ENCODE measurements at places on chromosomes 2 and 18.

- no peak for DNase-seq
These were observed 82.2 kb downstream of the ICOS start for GRCh38 chr2:204018717-204019116.

DNA sequence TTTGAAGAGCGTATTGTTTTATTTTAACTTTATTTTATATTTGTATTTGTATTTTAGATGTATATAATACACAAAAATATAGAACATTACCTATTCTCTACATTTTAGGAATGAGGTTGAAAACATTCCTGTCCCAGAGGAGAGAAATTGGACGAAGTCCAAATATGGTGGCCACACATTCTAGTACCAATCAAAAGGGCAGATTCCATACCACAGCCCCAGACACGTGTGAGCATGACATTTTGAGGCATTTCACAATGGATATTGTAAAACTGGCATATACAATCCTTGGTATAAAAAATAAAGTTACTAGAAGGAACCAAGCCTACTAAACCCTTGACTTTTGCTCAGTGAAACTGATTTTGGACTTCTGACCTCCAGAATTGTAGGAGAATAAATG lies 50.6 kb downstream of the C2orf76 start:
- DNase-seq = no peak

GRCh38 chr2:43408407-43409160 lies 182.2 kb upstream of the ZFP36L2 start:
- DNase-seq = no peak

GRCh38 chr2:149488706-149489440 lies 98.7 kb downstream of the MMADHC start:
- no peak for DNase-seq

GRCh38 chr2:182553483-182553882 lies 126.6 kb upstream of the PDE1A start:
- no peak for DNase-seq

DNA sequence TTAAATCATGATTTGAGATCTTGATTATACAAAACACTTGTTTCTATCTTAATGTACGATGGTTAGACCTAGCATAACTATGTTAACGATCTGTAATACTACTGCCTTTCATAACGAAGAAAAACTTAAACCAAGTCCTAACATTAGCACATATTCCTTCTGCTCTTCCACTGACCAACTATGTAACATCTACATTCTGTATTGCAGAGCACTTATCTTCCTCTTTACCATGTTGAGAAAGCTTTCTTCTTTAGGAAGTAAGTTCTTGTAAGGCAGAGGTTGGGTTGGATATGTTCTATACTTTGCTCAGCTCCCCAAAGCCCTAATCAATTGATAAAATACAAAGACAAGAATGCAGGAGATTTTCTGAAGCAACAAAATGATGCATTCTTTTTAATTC lies 7.9 kb upstream of the ZNF407 start:
- DNase-seq = no peak

- DNase-seq = no peak
These were observed 170.9 kb upstream of the SIX2 start for GRCh38 chr2:45180033-45180746.

DNA sequence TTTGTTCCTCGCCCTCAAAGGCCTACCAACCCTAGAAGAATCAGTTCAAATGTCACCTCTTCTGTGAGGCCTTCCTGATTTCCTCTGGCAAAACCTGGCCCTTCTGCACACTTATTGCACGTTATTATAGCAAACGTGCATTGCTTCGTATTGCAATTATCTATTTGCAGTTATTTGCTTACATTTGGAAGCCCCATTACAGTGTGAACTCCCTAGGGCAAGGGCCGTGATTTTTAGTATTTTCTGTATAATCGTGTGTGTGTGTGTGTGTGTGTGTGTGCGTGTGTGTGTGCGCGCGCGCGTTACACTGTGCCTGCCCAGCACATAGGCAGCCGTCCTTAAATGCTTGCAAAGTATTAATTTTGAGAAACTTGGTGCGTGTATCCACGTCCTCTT lies 460 bp upstream of the SEMA4F start:
- DNase-seq = no peak

DNA sequence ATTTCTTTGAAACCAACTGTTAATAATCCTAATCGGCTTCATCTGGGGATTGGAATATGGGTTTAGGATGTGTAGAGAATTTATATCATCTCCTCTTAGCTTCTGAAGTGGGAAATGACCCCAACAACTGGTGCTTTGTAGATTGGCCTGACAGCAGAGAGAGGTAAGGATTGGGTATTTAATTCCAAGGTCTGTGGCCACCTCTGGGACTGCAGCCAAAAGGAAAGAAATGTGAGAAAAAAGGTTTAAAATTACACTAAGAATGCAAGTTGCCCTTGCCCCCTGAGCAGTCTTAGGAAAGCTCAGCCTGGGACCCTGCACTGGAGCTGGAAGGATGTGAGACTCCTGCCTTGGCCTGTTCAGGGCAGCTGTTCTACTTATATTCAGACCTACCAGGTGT lies 157.1 kb downstream of the FTCDNL1 start:
- DNase-seq = no peak

DNA sequence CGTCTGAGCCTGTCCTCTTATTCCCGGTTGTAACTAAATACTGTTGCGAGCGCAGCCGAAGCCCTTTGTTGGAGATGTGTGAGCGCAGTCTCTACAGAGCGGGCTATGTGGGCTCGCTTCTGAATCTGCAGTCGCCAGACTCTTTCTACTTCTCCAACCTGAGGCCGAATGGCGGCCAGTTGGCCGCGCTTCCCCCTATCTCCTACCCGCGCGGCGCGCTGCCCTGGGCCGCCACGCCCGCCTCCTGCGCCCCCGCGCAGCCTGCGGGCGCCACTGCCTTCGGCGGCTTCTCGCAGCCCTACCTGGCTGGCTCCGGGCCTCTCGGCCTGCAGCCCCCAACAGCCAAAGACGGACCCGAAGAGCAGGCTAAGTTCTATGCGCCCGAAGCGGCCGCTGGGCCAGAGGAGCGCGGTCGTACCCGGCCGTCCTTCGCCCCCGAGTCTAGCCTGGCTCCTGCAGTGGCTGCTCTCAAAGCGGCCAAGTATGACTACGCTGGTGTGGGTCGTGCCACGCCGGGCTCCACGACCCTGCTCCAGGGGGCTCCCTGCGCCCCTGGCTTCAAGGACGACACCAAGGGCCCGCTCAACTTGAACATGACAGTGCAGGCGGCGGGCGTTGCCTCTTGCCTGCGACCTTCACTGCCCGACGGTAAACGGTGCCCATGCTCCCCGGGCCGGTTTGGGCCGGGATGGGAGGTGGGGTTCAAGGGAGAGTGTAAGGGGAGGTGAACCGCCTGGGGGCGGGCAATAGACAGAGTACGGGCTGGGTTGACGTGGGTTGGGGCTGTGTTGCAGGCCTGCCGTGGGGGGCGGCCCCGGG lies at the start of gene HOXD12:
TSS of gene HOXD12 (plus strand) at position 68 of the 819 bp plus-strand sequence. CDS start at position 75, 7 bp downstream.
- no peak for DNase-seq

- no peak for DNase-seq
These were observed 170.5 kb downstream of the FMNL2 start for GRCh38 chr2:152505495-152505906.

GRCh38 chr2:151498178-151498577 lies 88.5 kb downstream of the RIF1 start:
- no peak for DNase-seq

DNA sequence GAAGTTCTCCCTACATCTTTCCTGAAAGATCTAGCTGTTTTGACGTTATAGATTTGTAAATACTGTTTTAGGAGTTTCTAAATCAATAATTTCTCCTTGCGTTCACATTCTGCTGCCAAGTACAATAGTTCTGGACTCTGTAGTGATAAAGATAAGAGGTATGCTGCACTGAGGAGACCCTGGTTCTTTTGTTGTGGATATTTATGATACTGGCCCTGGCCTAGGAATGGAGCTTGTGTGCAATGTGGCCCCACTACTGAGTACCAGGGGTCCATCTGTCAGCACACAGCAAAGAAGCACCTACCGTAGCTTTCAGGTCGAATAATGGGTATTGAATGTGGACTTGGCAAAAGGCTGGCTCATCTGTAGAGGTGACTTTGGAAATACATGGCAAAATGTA lies 85.0 kb downstream of the MAP3K20 start:
- DNase-seq = no peak

GRCh38 chr2:66228128-66228547 lies 206.8 kb upstream of the MEIS1 start:
- DNase-seq = no peak

- no peak for DNase-seq
These were observed 23.7 kb downstream of the ATOH8 start for GRCh38 chr2:85777441-85777861.

GRCh38 chr2:5164776-5165525 lies 527.2 kb upstream of the SOX11 start:
- DNase-seq = no peak

DNA sequence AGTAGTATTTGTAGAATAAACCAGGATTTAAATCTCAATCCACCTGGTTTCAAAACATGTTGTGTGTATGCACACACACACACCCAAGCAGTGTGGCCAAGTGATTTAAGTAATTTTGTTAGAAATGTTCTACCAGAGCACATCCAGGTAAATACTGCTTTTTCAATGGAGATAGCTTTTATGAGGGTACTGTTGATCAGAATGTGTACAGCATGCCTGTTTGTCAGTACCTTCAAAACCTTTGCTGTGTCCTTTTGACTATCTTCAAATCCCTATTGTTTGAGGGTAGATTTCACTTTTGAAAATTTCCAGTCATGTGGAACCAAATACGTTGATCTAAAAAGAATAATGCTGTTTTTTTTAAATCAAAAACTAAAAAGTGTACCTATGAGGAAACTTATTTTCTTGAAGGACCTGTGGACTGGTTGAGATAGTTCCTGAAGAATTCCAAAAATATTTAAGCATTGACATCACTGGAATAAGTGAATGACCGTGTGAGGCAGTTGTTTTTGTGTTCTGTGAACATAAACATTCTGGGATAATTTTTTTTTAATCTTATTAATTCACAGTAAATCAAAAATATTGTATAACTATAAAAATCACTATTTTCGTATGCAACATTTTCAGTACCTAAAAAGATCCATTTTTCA lies 70.9 kb downstream of the PTRHD1 start:
- no peak for DNase-seq

GRCh38 chr18:74791501-74792194 lies 194.0 kb downstream of the ZNF407 start:
- DNase-seq = no peak

- no peak for DNase-seq
These were observed 59.0 kb downstream of the SPRED2 start for GRCh38 chr2:65373365-65373918.

DNA sequence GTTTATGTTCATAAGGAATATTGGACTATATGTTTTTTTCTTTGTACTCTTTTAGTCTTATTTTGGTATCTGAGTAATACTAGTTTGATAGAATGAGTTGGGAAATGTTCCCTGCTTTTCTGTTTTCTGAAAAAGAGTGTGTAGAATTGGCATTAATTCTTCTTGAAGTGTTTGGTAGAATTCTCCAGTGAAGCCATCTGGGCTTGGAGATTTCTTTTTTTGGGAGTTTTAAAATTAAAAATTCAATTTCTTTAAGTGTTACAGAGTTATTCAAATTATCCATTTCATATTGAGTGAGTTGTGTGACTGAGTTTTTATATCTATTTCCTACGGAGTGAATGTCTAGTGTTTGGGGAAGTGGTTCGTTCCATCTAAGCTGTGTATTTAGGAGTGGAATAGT lies 80.6 kb upstream of the HS6ST1 start:
- DNase-seq = no peak

DNA sequence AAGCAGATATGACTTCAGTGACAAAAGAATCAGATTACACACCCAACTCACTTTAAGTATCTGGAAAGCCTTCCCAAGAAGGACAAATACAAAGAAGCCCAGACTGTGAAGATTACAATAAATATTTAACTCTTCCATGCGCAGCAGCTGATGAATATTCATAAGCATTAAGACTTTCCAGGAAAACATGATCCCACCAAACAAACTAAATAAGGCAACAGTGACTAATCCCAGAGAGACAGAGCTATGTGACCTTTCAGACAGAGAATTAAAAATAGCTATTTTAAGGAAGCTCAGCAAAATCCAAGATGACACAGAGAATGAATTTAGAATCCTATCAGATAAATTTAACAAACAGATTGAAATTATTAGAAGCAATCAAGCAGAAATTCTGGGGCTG lies 108.2 kb upstream of the UBE2E3 start:
- DNase-seq = no peak

DNA sequence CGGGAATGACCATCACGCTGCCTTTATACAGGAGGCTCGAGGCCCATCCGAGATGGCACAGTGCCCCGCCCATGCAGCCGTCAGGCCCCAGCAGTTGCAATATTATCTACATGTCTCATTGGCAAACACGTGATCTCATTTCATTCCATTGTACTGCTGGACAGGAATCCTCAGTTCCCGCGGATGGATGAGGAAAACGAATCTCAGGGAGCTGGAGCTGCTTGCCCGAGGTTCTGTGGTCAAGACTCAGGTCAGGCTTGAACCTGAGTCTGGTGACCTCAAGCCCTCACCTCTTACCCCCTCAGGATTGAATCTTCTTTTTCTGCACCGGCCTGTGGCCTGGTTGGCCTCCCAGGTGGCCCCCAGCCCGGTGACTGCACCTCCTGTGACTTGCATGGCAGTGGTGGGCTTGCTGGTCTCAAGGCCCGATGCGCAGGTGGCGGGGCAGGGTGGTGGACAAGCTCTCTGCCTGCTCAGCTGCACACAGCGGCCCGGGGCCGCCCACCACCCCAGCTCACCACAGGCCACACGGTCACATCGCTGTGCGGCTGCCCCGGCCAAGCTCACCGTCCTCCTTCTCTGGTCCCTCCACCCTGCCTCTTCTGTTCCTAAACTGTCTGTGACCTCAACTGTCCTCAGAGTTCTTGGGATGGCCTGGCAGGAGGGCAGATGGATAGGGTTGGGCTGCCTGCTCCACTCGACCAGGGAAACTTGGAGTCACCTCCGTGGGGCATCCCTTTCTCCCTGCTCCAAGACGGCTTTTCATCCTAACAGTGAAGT lies 52.0 kb upstream of the HS6ST1 start:
- DNase-seq = no peak

GRCh38 chr2:106816974-106817373 lies 69.0 kb downstream of the ST6GAL2 start:
- DNase-seq = no peak

GRCh38 chr18:6950641-6951040 lies 167.0 kb downstream of the LAMA1 start:
- DNase-seq = no peak

DNA sequence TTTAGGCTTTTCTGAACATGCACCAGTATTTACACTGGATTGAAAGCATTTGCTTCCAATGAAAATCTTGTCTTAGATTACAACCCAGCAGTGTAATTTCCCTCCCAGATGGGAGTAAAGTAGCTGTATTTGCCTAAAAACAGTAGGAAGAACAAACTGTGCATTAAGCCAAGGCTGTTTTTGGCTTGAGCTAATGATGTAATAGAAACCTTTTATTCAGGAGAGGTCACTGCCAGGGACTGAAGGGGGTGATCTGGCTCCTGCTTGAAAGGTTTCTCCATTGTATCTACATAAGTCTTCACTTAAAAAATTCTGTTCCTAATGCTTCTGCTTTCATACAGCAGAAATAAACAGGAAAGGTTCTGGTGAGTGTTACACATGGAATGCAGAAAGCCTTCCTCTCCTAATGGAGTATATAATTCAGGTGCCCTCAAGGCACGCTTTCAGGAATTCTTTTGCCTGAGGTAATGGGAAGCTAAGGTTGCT lies 74.4 kb downstream of the MEIS1 start:
- DNase-seq = no peak

- no peak for DNase-seq
These were observed 529 bp upstream of the AMER3 start for GRCh38 chr2:130754811-130755210.

GRCh38 chr18:72161691-72162090 lies 382.5 kb downstream of the CBLN2 start:
- DNase-seq = no peak
